ENCODE measurements at places on chromosomes 6 and 20.

DNA sequence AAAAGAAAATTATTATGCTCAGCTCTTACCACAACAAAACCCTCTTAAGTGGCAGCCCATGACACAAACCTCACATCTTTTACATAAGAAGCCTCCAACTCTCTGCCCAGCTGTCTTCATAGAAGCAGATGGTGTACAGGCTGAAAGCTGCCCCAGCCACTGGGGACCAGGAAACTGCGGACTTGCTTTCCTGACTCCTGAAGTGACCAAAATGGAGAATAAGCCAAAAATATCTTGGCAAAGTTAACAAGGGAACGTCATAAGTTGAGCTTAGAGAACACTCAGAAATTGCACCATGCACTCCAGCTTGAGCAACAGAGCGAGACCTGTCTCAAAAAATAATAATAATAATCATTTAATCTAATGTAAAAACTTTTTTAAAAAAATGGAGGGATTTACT, 160.3 kb upstream of the CDYL start:
- no peak for DNase-seq

GRCh38 chr20:35226126-35226883, at the start of gene MMP24:
MMP24 (plus strand) TSS chr20:35226690; CDS start chr20:35226739, 49 bp downstream.
- no peak for DNase-seq

DNA sequence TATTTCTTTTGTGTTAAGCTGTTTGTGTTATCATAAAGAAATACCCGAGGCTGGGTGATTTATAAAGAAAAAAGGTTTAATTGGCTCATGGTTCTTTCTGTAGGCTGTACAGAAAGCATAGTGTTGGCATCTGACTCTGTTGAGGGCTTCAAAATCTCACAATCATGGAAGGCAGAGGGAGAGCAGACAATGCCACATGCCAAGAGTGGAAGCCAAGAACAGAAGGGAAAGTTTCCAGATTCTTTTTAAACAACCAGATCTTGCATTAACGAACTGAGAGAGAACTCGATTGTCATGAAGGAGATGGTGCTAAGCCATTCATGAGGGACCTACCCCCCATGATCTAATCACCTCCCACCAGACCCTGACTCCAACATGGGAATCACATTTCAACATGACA, 290.1 kb downstream of the BMP2 start:
- DNase-seq = no peak

- no peak for DNase-seq
Measured at GRCh38 chr20:51444467-51444866, 98.1 kb downstream of the NFATC2 start.

DNA sequence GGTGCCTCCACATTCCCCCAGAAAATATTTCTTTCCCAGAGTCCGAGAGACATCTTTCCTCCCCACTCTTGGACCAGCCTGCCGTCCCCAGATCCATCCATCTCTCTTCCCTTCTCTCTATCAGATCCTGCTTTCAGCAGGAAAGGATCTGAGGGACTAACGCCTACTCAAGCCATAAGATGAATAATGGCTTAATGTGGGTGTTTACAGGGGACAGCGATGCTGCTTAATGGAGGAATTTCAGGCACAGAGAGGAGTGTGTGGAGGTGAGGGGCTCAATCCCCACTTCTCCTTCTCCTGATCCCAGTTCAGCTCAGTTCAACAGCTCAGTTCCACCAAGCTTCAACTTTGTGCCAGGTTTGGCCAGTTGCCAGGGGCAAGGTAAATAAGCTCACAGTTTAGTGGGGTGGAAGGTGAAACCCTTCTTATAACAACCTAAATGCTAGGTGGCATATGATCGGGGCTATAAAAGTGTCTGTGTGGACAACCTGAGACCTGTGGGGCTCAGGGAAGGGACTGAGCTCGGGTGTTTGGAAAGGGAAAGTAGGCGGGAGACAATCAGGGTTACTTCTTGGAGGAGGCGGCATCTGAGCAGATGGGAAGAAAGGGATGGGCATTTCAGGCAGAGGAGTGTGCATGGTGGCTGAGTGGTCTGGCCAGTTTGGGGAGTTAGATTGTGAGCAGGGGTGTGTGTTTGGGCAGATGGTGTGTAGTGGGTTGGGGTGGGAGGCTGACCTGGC, 55.8 kb downstream of the CDH22 start:
- no peak for DNase-seq

GRCh38 chr20:16842486-16843120, 94.4 kb downstream of the OTOR start:
- no peak for DNase-seq

All from NCI-H1694 treated with DMSO at 0.1 percent for 48 hours (cell line).